ENCODE measurements at places on chromosomes 5 and 9. TPM values are rescaled to one million over a fixed set of nuclear protein-coding genes. Genes with fewer than 3 reads are reported as not detected.
A peak's percentile ranks its signal among the peaks of the same experiment; 100 is the strongest.

- DNase-seq, result no peak
Observed at GRCh38 chr5:54985301-54986268, at the start of gene ESM1. ESM1 (minus strand) TSS chr5:54985593; CDS start chr5:54985517, 76 bp downstream.

DNA sequence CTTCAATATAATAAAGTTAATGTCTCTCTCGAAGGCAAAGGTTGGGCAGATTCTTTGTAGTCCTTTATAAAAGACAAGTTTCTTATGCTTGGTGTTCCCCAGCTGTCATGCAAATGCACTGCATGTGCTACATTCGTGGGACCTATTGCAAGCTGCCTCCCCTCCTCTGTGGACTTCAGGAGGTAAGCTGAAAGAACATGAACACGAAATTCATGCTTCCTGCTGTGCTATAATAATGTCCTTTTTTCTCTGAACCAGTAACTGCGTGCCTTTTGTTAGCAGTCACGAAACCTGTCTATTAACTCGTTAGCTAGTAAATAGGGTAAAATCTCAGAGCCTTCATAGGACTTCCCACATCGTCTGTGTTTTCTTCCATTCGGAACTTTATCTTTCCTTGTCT, 363.5 kb downstream of the CDH9 start:
- DNase-seq, result no peak

DNA sequence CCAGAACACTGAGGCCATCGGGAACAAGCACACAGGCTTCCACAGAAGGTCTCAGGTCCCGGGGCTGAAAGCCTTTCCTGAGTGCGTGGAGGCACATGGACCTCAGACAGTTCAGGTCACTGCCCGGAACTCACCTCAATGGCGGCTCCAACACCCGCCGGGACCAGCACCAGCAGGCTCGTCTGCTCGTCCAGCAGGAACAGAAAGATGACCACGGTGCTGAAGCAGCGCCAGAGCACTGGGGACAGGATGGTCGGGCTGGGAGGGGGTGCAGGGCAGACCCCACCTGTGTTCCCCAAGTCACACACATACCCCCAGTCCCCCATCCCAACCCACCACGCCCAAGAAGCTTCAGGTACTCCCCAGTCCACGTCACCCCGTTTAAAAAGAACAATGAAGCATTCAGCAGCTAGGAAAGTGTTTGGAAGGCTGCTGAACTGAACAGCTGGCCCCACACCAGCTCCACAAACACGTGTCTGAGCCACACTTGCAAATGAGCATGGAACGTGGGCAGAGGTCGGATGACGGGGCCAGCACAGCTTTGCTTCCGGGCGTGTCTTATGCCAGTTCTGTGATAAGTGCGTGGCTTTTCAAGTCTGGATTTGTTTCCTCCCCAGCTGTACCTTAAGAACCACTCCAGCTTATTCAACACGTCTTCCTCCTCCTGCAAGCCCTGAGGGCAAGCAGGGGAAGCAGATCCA, 14.6 kb downstream of the CLPTM1L start:
- no peak for DNase-seq

DNA sequence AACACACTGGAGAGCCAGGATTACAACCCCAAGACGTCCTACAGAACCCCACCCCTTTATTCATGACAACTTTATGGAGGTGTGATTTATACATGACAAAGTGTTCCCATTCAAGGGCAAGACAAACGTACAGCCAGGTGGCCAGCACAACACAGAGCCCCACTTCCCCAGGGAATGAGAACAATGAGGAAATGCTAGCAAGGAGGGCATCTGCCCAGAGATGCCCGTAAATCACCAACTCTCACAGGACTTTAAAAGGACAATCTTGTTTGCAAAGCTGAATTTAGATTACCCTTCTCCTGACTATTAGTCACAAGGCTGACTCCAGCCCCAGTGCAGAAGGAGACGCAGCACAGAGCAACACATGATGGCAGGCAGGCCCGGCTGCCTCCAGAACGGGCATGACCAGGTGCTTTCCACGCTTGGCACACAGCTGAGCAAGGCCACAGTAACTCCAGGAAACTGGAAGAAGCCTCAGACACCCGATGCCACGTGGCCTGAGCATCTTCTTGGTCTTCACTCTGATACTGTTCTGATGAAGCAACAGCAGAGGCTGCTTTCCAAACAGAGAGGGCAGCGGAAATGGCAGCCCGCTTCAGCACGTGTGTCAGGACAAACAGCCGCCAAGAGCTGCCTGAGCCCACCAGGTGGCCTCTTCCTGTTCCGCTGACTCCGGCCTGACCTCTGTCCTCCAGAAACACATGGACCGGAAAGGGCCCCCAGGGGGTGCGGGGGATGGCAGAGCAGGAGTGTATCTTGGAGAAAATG, 51.4 kb downstream of the ROR2 start:
- DNase-seq, result no peak

SIT1 gene
- total RNA-seq, result 45.4 TPM

DNA sequence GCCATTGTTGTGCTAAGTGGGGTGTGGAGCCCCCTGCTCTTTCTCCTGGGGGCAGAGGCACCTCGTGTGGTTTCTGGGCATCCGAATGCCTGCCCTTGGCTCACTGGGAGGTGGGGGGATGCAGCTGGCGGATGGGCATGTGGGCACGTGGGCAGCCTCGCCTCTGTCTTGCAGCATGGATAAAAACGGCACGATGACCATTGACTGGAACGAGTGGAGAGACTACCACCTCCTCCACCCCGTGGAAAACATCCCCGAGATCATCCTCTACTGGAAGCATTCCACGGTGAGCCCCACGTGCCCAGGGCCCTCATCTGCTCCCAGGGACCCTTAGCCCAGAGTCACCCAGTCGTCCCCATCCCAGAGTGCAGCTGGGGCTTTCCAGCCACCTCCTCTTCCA, 25.3 kb downstream of the PTGES2 start:
- DNase-seq, result no peak

PAEP gene
- not detected for total RNA-seq

DNA sequence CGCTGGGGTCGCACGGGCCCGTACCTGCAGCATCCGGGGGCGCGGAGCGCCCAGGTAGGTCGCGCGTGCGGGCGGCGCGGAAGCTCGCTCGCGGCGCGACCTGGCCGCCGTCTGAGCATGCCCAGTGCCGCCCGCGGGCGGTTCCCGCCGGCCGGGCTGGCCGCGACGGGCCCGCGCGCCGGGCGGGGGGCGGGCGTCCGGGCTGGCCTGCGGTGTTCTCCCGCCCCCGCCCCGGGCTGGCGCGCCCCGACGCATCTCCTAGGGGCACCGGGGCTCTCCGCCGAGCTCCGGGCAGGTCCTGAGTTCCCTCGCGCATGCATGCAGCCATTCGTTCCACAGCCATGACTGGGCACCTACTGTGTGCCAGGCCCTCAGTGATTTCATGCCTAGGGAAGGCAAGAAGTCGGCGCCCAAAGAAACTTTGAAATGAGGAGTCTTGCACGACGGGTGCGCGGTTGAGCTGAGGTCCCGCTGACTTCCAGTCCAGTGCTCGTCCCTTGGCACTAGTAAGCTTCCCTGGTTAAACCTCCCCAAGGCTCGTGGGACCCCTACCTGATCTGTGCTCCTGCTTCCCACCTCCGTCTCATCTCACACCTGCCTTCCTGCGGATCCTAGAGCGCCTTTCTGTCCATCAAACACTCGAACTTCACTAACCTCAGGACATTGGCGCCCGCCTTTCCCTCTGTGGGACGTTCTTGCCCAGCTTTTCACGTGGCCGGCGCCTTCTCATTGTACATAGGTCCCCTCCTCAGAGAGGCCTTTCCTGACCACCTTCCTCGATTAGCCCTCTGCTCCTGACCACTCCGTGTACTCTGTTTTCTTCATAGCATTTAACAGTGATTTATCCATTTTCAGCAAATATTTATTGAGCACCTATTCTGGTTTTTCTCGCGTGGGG, at the start of gene PTPN3:
TSS of gene PTPN3 (minus strand) at position 113 of the 898 bp plus-strand sequence. CDS start 34,873 bp downstream, outside the sequence.
- no peak for DNase-seq

TTLL11 gene
- total RNA-seq, result 0.84 TPM

DNA sequence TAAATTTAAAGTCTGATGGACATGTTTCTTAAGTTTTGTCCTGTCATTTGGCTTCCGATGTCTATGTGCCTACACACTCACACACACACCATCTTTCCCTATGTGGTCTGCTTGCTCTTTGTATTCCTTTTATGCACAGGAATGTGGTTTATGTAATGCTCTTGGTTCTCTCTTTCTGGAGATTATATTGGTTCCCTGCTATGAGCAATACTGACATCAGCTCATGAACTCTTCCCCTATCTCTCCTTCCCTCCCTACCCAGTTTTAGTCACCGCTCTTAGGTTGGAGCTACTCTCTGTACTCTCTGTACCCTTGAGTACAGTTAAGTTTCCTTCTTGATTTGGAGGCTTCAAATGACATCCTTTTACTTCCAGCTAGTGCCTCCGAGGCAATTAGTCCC, 77.9 kb upstream of the MVB12B start:
- no peak for DNase-seq

DNA sequence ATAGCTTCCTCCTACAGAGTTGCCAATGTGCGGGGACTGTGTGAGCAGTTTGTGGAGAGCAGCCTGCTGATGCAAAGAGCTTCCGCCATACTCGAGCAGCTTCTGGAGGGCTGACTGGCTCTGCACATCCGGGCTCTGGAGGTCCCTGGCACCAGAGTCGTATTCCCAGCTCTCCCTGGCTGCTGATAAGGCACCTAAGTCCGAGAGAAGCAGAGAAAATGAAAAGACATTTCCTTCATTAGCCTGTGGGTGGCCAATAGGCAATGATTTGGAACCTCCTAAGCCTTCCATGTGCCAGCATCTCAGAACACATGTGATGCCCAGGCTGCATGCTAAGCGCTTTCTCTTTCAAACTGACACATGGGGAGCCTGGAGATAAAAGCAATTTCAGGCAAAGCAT, 94.3 kb downstream of the TSSK1B start:
- DNase-seq, result no peak

- DNase-seq, result no peak
Observed at GRCh38 chr9:78028926-78029325, 2.7 kb downstream of the GNAQ start.

DNA sequence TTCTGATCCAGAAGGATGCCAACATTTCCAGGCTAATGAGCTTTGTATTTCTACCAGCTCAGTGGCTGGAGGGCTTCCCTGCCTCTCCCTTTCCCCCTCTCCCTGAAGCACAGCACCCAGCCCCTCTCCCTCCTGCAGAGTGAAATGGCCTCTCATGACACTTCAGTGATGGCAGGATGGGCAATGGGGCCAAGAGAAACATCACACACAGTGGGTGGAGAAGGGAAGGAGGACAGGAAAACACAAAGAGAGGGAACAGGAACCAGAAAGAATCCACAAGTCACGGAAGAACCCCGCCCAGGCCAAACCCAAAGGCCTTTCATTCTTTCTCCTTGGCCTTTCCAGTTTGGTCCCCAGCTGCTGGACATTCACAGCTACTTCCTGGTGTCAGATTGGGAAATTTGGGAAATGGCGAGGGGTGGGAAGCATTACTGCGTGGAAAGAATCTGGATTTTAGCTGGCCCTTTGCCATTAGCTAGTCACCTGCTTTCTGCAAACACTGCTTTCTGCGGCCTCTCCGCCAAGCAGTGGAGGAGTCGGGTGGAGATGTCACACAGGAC, 82.6 kb downstream of the GLDC start:
- no peak for DNase-seq

PLPP7 gene
- total RNA-seq, result 0.25 TPM

TCF7 gene
- 87.9 TPM for total RNA-seq

DNA sequence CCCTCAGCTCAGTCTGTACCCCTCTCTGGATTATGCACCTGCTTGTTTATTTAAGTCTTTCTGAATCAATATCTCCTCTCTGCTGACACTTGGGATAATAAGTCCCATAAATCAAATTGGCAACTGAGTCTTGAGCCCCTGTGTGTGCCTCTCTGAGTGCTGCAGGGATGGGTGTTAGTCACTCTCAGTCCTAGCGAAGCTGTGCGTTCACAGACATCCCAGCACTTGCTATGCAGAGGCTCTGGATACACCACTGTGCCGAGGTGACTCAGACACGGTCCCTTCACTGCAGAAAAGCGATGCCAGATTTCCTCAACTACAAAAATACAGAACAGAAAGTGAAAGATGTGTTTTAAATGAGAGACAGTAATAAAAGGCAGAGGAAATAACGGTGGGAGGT, 4.1 kb upstream of the KCNMB1 start:
- peak; percentile 80 for DNase-seq

Data from activated naive CD4-positive, alpha-beta T cell treated with anti-CD3 and anti-CD28 coated beads for 36 hours (primary cell).